ENCODE measurements at places on chromosomes 2 and 18.
A peak's percentile ranks its signal among the peaks of the same experiment; 100 is the strongest.

DNA sequence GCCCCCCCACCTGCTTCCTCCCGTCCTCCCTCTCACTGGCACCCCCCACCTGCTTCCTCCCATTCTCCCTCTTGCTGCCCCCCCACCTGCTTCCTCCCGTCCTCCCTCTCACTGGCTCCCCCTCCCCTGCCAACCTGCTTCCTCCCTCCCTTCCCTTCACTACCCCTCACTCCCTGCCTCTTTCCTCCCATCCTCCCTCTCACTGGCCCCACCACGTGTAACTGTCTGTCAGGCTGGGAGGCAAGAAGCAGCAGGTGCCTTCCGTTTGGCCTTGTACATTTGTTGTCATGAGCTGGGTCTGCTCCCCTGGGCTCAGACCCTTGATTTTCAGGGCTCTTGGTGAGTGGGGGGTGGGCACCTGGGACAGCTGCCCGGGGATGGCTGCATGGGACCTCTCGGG, 19.1 kb downstream of the RTP5 start:
- DNase-seq, result peak; percentile 87

DNA sequence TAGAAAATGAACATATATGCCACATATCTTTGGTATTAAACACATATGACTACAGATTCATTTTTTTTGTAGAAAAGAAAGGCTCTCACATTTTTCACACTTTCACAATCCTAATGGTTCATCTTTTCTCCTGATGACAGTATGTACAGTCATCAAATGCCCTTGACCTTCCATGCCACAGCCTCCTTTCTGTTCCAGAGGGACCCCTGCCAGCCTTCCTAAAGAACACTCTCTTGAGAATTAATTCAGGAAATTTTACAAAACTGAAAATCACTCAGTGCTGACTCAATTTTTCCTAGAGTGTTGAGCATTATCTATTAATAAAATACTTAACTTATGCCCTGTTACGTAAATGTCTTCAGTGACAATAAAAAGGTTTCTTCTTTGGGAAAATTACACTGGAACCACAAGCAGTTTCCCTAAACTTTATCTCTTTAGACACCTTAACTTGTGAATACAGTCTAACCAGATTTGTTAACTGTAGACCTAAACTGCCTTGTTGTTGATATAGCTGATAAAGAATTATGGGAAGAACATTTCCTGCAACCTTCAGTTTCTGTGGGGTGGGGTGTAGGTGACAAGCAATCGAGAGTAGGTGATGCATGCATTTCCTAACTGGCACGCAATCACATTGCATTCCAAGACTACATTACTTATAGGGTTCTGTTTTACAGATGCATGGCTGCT, 15.3 kb upstream of the ACOXL start:
- no peak for DNase-seq

DNA sequence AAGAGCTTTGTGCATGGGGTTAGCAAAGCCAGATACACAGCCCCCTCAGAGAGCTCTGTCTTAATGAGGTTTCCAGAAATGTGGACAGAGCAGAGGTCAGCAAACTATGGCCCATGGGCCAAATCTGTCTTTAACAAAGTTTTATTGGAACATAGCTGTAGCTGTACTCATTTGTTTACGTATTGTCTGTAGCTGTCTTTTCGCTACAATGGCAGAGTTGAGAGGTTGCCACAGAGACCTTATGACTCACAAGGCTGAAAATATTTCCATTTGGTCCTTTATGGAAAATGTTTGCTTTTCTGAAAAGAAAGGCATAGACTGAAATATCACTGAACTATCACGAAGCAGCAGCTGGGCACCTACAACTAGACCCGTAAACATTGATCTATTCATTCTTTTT, 841.8 kb downstream of the SLC4A3 start:
- no peak for DNase-seq

DNA sequence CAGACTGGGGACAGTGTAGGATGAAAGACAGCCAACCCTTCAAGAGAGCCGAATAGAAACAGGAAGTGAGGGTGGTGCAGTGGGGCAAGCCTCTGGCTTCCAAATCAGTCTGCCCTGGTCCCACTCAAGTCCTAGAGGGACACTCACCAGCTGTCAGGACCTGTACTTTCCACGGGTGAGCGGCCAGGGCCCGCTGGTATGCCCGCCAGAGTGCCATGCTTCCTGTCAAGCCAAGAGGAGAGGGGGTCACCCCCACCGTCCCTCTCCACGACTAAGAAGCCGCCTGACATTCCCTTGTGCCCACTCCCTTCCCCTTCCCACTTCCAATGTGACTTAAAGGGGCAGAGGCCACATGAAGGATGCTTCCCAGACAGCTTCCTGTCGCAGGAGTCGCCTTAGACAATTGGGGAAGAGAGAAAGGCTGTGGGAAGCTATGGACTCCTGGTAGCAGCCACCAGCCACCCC, 564 bp downstream of the MPV17 start:
- DNase-seq, result no peak

- peak; percentile 81 for DNase-seq
Measured at GRCh38 chr2:135733045-135733444, 8.6 kb upstream of the UBXN4 start.

DNA sequence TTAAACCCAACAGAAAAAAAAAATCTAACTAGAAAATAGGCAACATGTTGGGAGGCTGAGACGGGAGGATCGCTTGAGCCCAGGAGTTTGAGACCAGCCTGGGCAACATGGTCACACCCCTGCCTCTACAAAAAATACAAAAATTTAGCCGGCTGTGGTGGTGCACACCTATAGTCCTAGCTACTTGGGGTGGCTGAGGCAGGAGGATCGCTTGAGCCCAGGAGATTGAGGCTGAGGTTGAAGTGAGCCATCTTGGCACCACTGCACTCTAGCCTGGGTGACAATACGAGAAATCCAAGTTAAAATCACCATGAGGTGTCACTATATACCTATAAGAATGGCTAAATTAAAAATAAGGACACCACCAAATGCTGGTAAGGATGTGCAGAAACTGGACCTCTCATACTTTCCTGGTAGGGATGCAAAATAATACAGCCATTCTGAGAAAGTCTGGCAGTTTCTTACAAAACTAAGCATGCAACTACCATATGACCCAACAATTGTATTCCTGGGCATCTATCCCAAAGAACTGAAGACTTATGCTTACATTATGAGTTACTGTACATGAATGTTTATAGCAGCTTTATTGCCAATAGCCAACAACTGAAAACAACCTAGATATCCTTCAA, 2.2 kb downstream of the SEPTIN10 start:
- DNase-seq, result no peak

DNA sequence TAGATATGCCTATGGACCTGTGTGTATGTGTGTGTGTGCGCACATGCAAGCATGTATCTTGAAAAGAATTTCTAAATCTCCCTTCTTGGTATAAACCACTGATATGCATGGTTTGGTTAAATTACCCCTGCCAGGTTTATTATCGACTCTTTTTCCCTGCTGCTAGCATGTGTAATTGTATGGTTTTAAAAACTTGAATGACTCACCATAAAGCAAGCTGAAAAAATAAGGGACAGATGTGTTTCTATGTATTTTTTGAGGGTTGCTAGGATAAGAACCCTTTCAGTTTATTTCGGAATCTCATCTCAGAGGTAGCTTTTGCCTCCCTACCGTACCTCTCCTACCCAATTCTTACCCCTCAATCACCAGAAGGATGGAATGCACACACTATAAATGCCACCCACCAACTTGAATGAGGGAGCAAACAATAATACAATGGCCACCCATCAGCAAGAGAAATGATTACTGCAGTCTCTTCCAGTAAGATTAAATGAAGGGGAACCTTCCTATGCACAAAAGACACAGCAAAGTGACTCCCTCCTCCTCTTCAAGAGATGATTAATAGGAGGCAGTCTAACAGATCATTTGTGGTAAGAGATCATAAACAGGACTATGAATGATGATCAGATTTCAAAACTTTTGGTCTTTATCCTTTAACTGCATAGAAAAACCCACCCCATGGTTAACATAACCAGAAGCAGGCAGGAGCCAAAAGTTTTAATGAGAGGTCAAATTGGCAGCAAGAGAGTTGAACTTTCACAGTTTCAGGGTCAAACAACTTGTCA, 357.2 kb downstream of the SATB2 start:
- no peak for DNase-seq

- no peak for DNase-seq
Measured at GRCh38 chr2:76296438-76296837, 585.7 kb upstream of the GCFC2 start.

Data from Jurkat, Clone E6-1 (cell line).